ENCODE measurements at places on chromosomes 11 and 22.

- no peaks in the 10 kb centered on the region for H3K4me1 ChIP-seq
- DNase-seq, result no peak
- no peak overlapping the region for H3K27ac ChIP-seq
- H3K36me3 ChIP-seq, result no peaks in the 10 kb centered on the region
Observed at GRCh38 chr11:133936136-133936535, 20.6 kb downstream of the IGSF9B start.

- no peaks in the 10 kb centered on the region for H3K27me3 ChIP-seq
- no peak overlapping the region for H3K4me3 ChIP-seq
- H3K36me3 ChIP-seq, result no peaks in the 10 kb centered on the region
- no peak overlapping the region for H3K27ac ChIP-seq
Observed at GRCh38 chr22:39943953-39944872, 16.0 kb upstream of the TMA7B start.

GRCh38 chr11:88552379-88553062 is 215.0 kb upstream of the CTSC start:
- no peaks in the 10 kb centered on the region for H3K27me3 ChIP-seq
- peak; percentile 43 for DNase-seq
- no peaks in the 10 kb centered on the region for H3K36me3 ChIP-seq

DNA sequence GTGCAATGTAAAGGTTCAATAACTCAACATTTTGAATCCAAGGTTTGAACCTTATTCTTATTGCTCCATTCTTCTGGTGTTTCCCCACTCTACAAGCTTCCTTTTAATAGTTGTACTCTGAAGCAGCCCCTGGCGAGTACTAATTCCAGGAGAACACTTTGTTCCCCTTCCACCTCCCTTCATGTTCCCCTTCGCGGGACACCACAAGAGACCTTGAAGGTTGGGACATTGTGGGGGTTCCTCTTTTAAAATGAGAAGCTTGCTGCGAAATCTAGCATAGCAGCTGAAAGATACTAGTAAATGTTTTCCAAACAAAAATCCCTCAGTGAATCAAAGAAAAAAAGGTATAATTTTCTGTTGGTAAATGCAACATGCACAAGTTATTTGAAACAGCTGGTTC is 626.3 kb upstream of the LRRC4C start:
- H3K4me3 ChIP-seq, result no peak overlapping the region
- no peak overlapping the region for H3K27ac ChIP-seq
- H3K4me1 ChIP-seq, result no peaks in the 10 kb centered on the region
- no peaks in the 10 kb centered on the region for H3K27me3 ChIP-seq

DNA sequence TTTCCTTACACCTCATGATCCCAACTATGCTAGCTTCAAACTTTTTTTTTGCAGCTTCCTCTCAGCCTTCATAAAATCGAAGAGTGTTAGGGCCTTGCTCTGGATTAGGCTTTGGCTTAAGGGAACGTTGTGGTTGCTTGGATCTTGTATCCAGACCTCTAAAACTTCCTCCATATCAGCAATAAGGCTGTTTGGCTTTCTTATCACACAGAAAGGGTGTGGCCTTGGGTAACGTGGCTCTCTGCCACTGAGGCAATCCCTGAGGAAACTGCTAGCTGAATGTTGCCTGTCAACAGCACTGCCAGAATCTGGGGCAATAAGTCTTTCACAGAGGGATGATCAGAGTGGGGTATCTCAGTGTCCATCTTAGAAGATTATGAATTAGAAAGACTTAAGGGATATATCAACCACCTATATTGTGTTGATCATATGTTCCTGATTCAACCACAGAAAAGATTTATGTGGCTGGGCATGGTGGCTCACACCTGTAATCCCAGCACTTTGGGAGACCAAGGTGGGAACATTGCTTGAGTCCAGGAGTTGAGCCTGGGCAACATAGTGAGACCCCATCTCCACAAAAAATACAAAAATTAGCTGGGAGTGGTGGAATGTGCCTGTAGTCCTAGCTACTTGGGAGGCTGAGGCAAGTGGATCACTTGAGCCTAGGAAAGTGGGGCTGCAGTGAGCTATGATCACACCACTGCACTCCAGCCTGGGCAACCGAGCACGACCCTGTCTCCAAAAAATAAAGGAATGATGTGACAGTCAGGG is 12.5 kb upstream of the CUL5 start:
- no peaks in the 10 kb centered on the region for H3K4me1 ChIP-seq
- no peak for DNase-seq
- no peaks in the 10 kb centered on the region for H3K36me3 ChIP-seq
- H3K4me3 ChIP-seq, result no peak overlapping the region

GRCh38 chr11:82701847-82702520 is 31.7 kb downstream of the FAM181B start:
- H3K4me3 ChIP-seq, result no peak overlapping the region
- DNase-seq, result no peak

- H3K4me3 ChIP-seq, result peak overlapping the region; percentile 95
- H3K27me3 ChIP-seq, result no peaks in the 10 kb centered on the region
- DNase-seq, result peak; percentile 76
- peaks cover 23% of the 10 kb centered on the region for H3K4me1 ChIP-seq
- H3K36me3 ChIP-seq, result peaks cover 12% of the 10 kb centered on the region
Observed at GRCh38 chr22:38706101-38706900, 557 bp downstream of the GTPBP1 start.

DNA sequence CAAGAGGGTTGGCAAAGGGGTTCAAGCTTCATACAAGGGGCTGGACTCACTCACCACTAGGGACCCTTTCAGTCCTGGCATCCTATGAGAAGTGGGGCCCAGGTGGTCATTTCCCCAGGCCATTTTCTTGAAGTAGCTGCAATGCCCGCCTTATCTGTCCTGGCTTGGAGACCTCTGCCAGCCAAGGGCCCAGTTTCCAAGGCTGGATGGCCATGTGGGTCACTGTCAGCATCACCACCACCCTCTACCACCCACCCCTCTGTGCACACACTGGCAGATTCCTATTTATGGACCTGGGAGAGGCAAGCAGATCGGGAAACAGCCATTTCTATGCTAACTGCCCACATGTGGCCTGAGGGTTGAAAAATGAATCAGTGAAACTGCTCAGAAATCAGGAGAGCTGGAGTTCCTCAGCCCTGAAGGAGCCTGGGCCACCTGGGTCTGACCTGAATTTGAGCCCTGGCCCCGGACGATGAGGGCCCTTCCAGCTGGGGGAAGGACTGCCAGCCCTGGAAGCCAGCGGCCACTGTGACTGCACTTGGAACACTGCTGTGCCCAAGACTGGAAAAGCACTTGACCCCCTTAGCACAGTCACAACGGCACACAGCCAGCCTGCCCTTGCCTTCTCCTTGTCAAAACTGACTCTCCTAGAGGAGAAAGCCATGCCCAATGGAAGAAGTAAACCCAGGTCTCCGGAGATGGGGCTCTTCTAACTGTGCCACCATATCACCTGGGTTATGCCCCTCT is 442.2 kb downstream of the BUD13 start:
- no peak overlapping the region for H3K27ac ChIP-seq
- H3K27me3 ChIP-seq, result no peaks in the 10 kb centered on the region
- H3K4me3 ChIP-seq, result no peak overlapping the region

GRCh38 chr11:59849129-59849528 is 3.8 kb upstream of the CBLIF start:
- no peak overlapping the region for H3K4me3 ChIP-seq
- peak overlapping the region; percentile 85 for H3K27ac ChIP-seq
- no peaks in the 10 kb centered on the region for H3K36me3 ChIP-seq
- peaks cover 18% of the 10 kb centered on the region for H3K4me1 ChIP-seq
- no peaks in the 10 kb centered on the region for H3K27me3 ChIP-seq

DNA sequence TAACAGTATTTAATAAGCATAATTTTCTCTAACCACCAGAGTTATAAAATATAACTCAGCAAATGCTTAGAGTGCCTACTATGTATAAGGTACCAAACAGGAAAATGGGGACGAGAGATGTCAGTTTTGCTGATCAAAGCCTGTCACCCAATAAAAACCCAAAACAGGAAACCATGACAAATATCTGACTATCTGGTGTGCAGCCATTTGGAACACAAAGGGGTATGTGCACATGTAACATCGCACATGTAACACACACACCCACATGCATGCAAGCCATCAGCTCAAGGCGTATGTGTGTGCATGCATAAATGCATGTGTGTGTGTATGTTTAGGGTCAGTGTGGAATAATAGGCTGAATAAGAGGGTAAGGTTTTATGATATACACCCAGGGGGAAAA is 64.2 kb downstream of the PRR5L start:
- H3K36me3 ChIP-seq, result no peaks in the 10 kb centered on the region
- DNase-seq, result no peak
- H3K4me3 ChIP-seq, result no peak overlapping the region
- peak overlapping the region; percentile 83 for H3K27ac ChIP-seq
- peaks cover 49% of the 10 kb centered on the region for H3K4me1 ChIP-seq

DNA sequence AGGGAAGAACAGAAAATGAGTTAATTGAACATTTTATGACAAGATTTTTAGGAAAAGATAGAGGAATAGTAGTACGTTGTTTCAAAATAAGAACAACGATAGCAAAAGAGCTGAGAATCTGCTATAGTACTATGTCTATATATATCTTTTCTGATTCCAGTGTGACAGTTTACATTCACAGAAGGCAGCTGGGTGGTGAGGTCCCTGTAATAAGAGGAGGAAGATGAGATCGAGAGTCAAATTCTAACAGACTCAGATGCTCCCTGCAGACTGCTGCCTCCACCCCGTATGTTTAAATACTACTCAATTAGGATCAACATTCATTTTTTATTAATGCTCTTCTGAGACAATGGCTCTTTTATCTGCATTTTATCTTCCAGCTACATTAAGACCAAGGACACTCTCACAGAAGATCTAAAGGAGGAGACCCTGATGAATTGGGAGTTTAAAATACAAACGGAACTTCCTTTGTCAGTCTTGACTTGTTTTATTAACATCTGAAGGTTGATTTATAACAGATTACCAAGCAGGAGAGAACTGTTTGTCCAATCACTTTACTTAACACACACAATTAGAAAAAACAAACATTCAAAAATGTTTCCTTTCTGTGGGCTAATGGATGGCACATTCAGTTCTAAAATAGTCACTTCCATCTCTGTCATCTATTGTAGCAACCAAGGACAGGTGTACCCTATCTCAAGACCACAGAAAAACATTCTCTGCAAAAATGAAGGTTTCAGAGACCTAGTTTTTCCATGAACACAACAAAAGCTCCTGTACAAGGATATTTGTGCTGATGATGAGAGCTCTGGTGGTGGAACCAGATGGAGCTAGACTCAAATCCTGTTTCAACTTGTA is 240.2 kb downstream of the CADM1 start:
- no peaks in the 10 kb centered on the region for H3K4me1 ChIP-seq
- no peak overlapping the region for H3K4me3 ChIP-seq
- no peaks in the 10 kb centered on the region for H3K36me3 ChIP-seq
- no peak overlapping the region for H3K27ac ChIP-seq

DNA sequence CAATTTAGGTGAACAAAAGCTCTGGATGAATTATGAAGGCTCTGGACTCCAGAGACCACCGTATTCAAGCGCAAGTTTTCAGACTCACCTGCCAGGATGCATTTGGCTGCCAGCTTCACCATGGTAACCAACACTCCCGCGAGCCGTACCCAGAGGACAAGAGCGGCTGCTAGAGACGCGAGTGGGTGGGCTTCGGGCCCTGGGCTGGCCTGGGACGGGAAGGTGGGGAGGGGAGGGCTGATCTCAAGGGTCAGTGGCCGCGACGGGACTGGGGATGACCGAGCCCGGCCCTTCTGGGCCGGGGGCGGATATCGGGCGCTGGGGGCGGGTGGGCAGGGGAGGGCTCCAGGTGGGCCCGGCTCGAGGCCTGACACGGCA is 344 bp downstream of the IFT27 start:
- no peaks in the 10 kb centered on the region for H3K27me3 ChIP-seq
- H3K4me1 ChIP-seq, result peaks cover 13% of the 10 kb centered on the region
- peak overlapping the region; percentile 36 for H3K27ac ChIP-seq
- H3K36me3 ChIP-seq, result no peaks in the 10 kb centered on the region

- no peaks in the 10 kb centered on the region for H3K4me1 ChIP-seq
- H3K27me3 ChIP-seq, result no peaks in the 10 kb centered on the region
- H3K4me3 ChIP-seq, result no peak overlapping the region
Observed at GRCh38 chr22:44891293-44891747, 118.5 kb downstream of the PHF21B start.

GRCh38 chr11:114616516-114616915 is 20.9 kb upstream of the NXPE4 start:
- H3K27me3 ChIP-seq, result no peaks in the 10 kb centered on the region
- H3K27ac ChIP-seq, result no peak overlapping the region
- no peak for DNase-seq
- H3K36me3 ChIP-seq, result no peaks in the 10 kb centered on the region

DNA sequence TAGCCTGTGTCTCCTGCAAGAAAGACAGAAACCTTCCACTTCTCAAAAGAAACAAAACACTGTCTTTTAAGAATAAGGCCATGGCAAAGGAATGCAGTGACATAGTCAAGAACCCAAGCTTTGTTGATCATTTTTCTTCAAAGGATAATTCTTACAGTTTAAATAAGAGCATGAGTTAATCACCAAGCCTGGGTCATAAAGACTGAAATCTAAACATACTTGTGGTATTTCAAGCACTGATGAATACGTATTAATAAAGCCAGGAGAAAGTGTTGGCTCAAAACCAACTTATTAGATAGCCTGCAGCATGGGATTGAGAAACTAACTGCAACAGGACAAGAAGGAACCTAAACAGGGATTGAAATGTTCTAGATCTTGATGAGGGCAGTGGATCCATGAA is 143.3 kb upstream of the MTNR1B start:
- no peaks in the 10 kb centered on the region for H3K36me3 ChIP-seq
- no peak overlapping the region for H3K27ac ChIP-seq
- no peaks in the 10 kb centered on the region for H3K4me1 ChIP-seq
- no peak for DNase-seq
- H3K27me3 ChIP-seq, result no peaks in the 10 kb centered on the region

GRCh38 chr11:8006349-8006977 is 19.3 kb downstream of the EIF3F start:
- H3K36me3 ChIP-seq, result no peaks in the 10 kb centered on the region
- no peaks in the 10 kb centered on the region for H3K27me3 ChIP-seq
- peak; percentile 44 for DNase-seq
- H3K27ac ChIP-seq, result no peak overlapping the region
- no peaks in the 10 kb centered on the region for H3K4me1 ChIP-seq
- no peak overlapping the region for H3K4me3 ChIP-seq

DNA sequence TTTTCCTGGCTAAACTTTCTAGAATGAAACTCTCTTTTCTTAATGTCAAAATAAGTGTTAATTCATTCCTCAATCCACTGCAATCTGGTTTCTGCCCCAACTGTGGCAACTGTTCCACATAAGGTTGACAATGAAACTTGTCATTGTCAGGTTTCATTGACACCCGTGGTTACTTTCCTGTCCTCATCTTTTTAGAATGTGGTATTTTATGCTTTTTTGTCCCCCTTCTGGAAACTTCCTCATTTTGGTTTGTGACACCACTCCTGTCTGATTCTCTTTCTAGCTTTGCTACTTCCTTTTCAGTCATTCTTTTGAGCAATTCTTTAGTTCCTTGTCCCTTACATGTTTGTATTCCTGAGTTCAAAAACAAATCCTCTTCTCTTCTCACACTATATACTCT is 7.5 kb upstream of the PDE3B start:
- no peak for DNase-seq
- no peaks in the 10 kb centered on the region for H3K4me1 ChIP-seq
- no peaks in the 10 kb centered on the region for H3K36me3 ChIP-seq
- H3K27me3 ChIP-seq, result no peaks in the 10 kb centered on the region
- H3K4me3 ChIP-seq, result no peak overlapping the region

- no peaks in the 10 kb centered on the region for H3K27me3 ChIP-seq
- DNase-seq, result no peak
- H3K36me3 ChIP-seq, result peaks cover 17% of the 10 kb centered on the region
- H3K4me3 ChIP-seq, result no peak overlapping the region
- H3K27ac ChIP-seq, result no peak overlapping the region
Observed at GRCh38 chr11:103125462-103125861, 16.2 kb downstream of the DYNC2H1 start.
